ENCODE measurements at places on chromosomes 6 and 20.

DNA sequence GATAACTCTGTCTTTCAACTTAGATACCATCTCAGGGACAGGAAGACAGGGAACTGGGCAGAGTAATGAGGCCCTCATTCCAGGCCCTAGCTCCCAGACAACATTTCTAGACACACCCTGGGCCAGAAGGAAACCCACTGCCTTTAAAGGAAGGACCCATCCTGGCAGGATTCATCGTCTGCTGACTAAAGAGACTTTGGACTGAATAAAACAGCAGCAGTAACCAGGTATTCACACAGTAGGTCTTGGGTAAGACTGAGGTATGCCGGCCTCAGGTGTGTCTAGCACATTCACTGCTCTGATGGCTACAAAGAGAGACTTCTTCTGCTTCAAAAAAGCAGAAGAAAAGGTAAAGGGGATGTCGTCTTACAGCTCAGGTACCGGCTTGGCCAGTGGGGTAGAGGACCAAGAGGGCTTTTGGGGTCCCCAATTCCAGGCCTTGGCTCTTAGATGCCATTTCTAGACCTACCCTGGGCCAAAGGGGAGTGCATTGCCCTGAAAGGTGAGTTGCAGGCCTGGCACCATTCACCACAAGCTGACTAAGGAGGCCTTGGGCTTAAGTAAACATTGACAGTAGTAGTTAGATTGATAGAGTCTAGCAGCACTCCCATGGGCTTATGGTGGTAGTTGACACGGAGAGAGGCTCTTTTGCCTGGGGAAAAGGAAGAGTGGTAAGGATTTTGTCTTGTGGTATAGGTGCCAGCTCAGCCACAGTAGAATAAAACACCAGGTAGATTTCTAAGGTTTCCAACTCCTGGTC, 13.4 kb downstream of the SNX14 start:
- DNase-seq, result no peak

DNA sequence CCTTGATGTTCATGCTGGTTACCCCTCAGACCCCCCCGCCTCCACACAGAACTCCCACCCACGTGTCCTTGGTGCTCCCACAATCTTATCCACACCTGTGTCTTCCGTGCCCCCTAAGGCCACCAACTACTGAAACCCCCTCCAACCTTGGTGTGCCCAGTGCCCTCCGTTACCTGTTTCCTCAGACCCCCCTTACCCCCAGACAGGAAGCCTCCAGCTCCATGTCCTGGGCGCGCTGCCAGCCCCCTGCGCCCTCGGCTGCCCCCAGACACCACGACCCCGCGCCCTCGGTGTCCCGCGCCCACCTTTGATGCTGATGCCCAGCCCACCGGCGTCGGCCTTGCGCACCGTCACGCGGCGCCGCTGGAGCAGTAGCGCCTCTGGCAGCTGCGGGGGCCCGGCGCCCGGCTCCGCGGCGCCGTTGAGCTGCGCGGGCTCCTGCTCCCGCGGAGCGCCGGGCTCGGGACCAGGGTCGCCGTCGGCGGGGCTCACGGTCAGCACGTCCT, 504 bp downstream of the SNTA1 start:
- no peak for DNase-seq

DNA sequence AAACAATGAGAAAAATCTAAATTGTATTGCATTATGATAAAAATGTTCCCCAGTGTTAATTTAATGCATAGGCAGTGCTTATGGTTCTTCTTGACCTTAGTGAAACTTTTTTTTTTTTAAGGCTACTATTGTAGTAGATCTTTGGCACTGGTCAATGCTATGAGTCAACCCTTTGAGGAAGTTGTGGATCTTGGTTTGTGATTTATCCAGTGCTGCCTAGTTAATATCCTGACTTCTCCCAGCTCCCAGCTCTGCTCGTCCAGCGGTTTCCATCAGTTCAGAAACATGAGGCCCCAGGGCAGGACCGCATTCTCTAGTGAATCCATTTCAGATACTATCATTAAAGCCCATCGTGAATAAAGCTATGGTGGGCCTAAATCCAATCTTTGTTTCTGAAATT, 364.5 kb upstream of the JARID2 start:
- no peak for DNase-seq

DNA sequence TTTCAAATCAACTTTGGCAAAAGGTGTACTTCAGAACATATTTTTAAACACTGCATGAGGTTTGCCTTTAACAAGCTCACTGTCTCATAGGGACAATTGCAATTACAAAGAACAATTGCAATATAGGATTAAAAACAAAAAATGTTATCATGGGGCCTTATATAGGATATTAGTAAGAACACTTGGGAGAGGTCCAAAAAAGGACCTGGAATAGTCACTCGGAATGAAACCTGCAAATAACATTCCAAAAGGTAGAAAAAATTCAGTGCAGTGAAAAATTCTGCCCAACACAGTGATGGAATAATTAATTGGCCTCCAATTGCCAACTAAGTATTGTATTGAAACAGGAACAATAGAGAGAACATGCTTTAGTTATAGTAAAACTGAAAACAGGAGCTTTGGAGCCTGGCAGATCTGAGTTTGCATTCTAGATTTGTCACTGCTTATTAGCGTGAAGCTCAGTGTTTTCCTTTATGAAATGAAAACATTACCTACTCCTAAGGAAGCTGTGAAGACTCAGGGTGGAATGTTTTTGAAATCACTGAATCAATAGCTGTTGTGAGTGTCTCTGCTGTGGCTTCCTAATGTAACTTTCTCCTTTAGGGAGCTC, 172.6 kb upstream of the BMP5 start:
- DNase-seq, result no peak

DNA sequence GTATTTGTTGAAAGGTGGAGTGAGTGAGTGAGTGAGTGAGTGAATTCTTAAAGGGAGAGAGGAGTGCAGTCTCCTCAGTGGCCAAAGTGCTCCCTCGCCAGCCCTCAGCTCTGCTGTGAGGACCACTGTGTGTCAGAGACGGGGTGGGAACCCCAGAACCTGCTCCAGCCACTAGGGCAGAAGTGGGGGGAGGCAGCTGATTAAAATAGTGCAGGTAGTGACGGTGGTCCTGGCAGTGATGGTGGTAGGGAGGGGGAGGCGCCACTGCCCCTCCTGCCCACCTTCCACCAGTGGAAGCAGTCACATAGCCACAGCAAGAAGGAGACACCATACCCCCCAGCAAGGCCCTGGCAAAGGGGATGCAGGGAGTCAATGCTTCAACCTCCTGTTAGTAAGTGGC, 133.5 kb downstream of the PHACTR3 start:
- DNase-seq, result no peak

- DNase-seq, result no peak
Measured at GRCh38 chr6:159074120-159074684, 29.4 kb upstream of the TAGAP start.

GRCh38 chr6:14674458-14674857, 556.9 kb downstream of the CD83 start:
- DNase-seq, result no peak

DNA sequence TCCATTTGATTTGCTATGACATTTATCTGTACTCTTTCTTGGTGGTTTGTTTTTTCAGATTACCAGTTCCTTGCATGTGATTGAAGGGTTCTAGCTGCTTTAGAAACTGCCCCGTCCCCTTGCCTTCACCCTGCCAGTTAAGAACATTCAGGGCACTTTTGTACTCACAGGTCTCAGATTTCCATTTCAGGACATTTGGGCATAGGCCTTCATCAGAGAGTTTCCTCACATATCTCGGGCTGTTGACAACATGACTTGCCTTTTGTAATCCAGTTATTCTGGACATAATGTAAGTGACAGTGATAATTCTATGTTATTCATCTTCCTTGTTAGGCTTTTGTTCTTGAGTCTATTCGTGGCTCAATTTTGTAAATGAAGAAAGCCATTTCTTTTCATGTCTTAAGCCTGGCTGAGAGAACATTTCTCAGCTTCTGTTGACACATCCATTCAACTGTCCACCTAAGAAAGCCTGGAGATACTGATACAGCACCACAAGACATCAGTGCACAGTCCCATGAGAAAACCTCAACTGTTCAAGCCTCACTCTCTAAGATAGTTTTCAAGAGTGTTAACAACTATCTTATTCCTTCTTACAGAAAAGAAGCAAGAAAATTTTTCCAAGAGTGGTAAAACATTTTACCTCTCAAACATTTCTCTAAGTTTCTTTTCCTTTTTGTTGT, 209.3 kb upstream of the SGK1 start:
- no peak for DNase-seq

DNA sequence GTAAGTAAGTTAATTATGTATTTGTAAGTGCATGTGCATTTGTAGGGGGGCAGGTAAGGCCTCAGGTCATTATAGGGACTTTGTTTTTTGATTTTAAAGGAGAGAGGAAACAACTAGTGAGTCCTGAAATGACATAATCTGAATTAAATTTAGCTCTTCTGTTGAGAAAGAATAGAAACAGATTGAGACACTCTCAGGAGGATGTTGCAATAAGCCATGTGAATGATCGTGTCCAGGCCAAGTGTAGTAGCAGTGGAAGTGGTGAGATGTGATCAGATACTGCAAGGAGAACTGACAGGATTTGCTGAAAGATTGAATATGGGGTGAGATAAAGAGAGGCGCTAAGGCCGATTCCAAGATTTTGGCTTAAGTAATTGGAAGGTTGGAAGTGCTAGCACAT, 2.6 kb upstream of the CENPW start:
- DNase-seq, result no peak

GRCh38 chr6:138654715-138655634, 118.6 kb upstream of the CCDC28A start:
- DNase-seq, result no peak

GRCh38 chr20:52493171-52493721, 301.7 kb upstream of the ZFP64 start:
- no peak for DNase-seq

- DNase-seq, result no peak
Measured at GRCh38 chr20:15550116-15550870, 1023.0 kb downstream of the KIF16B start.

DNA sequence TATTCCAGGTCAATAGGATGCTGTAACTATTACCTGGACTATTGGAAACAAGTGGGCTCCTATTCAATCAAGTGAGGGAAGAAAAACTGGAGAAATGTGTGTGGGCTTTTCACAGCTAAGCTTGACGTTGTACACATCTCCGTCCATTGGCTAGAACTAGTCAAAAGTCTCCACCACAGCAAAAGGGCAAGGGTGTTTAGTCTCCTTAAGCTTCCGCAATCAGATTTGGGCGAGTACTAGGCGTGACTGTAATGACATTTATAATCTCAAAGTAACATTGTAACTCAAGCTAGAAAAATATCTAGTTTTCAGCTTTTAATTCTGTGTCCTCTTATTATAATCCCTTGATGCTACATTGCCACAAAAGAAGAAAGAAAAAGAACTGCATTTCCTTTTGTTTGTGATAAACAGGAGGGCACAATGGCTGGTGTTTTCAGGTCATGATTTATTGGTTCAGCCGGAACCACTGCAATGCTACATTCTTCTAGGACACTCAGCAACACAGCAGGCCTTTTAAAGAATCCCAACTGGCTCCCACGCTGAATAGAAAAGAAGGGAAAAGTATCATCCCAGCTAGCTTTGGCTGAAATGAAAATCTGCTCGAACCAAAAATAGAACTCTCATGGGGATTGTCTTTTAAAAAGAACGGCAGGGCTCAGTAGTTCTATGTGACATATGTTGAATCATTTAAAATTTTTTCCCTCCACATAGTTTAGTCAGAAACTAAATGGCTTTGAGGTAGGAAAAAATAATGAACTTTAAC, 387.7 kb downstream of the BTBD3 start:
- DNase-seq, result no peak
